NCI-H1048 (cell line): ENCODE measurements at places on chromosomes 6 and 20.

DNA sequence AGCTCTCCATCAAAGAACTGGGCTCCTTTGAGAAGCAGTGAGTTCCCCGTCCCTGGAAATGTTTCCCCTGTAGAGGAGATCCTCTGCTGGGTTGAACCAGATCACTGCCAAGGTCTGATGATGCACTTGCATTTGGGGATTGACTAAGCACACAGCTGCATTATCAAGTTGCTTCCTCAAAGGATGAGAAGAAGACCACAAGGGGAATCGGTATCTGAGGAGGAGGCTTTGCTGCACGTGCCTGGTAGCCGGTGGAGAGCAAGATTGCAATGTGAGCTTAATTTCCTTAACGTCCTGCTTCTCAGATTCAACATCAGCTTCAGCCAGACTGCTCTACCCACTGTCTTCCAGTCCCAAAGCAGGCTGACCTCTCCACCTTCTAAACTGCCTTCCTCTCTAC is 128.8 kb upstream of the STMND1 start:
- no peak for DNase-seq

DNA sequence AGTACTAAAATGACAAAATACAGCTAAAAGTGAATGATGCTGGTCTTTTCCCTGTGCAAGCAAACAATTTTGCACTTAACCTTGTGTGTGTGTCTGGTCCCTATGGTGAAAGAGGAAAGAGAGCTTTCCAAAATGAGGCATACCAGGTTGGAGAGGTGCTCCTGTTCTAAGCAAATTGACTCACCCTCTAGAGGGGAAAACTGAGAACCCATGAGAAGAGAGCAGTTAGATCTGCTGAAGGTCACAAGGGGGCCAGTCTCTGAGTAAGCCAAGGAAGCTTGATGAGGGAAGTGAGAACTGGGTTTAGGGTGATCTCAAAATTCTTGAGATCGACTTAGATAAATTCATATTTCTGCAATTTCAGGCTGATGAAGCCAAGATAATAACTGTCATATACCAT is 157.5 kb upstream of the TBX18 start:
- DNase-seq, result no peak

DNA sequence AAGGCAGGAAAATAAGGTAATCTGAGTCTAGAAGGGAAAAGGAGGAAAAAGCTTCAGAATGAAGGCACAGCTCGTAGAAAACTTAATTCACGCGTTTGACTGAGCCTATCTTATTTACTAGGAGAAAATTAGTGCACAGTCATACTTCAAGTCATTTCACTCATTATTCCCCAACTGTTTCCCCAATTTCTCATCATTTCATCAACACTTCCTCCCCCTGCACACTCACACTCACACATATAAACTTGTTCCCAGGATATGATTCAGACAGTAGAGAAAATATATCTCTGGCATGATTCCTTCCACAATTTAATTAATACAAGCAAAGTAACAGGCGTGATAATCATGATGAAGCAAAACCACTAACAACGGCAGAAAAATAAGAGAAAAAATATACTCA is 94.5 kb upstream of the F13A1 start:
- no peak for DNase-seq

DNA sequence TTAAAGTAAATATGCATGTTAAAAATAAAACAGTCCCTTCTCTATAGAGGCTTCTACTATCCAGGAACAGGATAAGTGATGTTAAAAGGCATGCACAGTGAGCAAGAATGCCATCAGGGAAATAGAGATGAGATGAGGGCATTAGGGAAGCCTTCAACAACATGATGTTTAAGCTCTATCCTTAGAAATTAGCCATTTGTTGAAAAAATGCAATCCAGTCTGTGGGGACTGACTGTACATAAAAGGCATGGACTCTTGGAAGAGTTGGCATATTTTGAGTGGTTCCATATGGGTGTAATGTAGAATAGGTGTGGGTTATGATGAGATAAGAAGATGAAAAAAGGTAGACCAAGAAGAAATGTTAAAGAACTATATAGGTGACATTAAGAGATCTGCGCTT is 5.8 kb downstream of the KIAA0319 start:
- no peak for DNase-seq

GRCh38 chr6:65113581-65113980 is 593.4 kb downstream of the EYS start:
- DNase-seq, result no peak

GRCh38 chr20:63545814-63546213 is 1.7 kb downstream of the SRMS start:
- DNase-seq, result no peak

DNA sequence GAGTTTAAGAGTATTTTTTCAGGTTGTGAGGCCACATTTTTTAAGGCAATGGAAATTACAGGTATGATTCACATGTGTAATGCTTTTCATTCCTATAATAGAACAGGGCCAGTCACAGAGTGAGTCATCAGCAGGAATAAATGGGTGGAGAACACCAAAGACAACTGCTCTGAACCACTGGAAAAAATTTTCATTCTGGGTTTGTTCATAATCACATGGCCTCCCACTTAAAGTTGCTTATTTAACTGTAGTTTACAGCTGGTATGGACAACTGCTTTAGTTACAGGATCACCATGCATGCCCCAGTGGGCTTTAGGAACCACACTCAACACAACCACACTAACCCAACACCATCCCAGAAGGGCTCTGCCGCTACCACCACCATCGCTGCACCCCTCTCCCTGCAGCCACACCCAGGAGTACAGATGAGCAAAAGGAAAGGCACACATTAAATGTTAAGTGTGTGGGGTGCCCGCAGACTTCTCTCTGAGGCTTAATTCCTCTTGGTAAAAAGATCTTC is 107.0 kb upstream of the DST start:
- no peak for DNase-seq

- DNase-seq, result no peak
Observed at GRCh38 chr6:160082627-160083026, 39.0 kb upstream of the SLC22A1 start.

DNA sequence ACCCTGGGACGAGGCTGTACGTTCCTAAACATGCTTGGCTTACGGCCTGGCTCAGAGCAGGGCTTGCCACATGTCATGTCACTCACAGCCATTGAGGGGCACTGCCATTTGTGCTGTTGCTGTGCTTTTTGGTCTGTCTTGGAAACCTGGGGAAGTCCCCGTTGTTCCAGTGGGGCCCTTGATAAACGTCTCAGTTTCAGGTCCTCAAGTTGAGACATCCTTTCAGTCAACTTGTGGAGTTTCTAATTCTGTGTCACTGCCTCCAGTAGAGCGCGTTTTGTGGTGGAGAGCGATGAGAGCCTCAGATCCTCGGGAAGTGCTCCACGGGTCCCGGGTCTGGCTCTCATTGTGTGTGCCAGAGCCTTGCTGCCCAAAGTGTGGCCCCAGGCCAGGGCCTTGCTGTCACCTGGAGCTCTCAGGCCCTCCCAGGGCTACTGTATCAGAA is 43.0 kb upstream of the CCR6 start:
- DNase-seq, result no peak

DNA sequence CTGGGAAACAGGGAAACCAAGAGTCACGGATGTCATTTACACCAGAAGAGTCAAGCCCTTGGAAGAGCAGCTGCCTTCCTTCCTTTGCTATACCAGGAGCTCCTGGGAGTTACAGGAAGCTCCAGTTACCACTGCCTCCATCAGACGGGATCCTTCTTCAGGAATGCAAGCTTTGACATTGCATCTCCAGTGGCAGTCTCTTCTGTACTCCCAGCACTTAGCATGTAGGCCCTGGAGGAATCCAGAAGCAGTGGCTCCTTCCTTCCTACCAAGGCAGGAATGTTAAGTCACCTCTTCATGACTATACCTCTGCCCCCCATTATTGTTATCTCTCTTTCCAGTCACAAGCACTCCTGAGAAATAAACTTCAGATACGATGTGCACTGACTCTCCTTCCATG is 836.0 kb downstream of the MAFB start:
- no peak for DNase-seq

GRCh38 chr20:38343311-38344106 is 2.8 kb upstream of the LBP start:
- no peak for DNase-seq

GRCh38 chr6:69913361-69913760 is 47.0 kb downstream of the COL19A1 start:
- DNase-seq, result no peak

DNA sequence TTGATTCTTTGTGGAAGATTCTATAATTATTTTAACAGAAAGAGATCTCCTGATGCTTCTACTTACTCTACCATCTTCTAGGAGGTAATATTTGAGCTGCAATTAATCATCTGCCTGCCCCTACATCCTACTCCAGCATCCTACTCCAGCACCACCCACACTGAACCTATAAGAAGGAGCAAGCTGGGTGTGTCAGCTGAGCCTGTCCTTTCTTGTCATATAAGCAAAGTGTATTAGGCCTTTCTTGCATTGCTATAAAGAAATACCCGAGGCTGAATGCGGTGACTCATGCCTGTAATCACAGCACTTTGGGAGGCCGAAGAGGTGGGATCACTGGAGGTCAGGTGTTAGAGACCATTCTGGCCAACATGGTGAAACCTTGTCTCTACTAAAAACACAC is 84.2 kb upstream of the ARG1 start:
- no peak for DNase-seq

- DNase-seq, result no peak
Observed at GRCh38 chr6:46051962-46052361, 36.3 kb upstream of the CLIC5 start.

DNA sequence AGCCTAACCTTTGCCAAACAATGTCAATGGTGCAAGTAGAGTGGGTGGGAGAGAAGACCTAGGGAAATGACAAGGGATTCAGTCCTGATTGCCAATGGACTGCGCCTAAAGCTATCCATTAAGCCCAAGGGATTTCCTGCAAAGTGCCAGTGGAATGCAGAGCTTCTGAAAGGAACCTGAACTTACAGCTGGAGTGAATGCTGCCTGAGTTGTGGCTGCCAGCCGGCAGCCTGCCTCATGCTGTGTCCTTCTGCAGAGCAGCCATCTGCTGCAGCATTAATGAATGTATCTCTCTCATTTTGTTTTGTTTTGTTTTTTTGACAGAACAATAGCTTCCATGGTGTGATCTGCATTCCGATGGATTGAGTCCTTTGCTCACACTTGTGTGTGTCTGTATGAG is 44.7 kb downstream of the SLC35F1 start:
- no peak for DNase-seq

- DNase-seq, result no peak
Observed at GRCh38 chr6:74941424-74941823, 264.4 kb downstream of the COL12A1 start.

- no peak for DNase-seq
Observed at GRCh38 chr20:53099856-53100255, 127.7 kb downstream of the TSHZ2 start.

GRCh38 chr20:3785240-3786125 is 1.1 kb downstream of the CENPB start:
- DNase-seq, result no peak

DNA sequence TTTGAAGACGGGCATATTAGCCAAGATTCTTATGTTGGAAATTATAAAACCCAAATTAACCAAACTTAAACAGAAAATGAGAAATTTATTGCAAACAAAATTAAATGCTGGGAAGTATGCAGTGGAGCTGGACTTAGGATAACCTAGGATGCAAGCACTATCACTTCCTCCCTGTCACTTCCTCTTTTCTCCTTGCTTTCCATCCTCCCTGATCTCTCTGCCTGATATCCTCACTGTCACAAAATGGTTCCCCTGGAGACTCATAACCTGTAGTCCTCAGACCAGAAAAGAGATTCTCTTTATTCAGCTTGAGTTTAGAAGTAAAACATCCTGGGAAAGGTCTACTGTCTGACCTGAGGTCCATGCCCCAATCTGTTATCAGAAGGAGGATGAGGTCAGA is 7.4 kb upstream of the KLHL32 start:
- DNase-seq, result no peak

DNA sequence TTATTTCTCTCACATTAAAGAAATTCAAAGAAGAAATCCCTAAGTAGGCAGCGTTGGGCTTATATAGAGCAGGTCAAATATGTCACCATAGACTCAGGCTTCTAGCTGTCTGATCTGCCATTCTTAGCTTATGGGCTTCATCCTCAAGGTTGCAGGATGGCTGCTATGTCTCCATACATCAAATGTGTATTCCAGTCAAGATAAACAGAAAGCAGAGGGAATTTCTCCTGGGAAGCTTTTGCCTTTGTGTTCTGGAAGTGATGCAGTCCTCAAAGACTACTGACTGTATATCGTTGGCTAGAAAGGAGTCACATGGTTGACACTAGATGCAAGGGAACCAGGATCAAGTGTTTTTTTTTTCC is 36.0 kb downstream of the ZNF341 start:
- DNase-seq, result no peak

DNA sequence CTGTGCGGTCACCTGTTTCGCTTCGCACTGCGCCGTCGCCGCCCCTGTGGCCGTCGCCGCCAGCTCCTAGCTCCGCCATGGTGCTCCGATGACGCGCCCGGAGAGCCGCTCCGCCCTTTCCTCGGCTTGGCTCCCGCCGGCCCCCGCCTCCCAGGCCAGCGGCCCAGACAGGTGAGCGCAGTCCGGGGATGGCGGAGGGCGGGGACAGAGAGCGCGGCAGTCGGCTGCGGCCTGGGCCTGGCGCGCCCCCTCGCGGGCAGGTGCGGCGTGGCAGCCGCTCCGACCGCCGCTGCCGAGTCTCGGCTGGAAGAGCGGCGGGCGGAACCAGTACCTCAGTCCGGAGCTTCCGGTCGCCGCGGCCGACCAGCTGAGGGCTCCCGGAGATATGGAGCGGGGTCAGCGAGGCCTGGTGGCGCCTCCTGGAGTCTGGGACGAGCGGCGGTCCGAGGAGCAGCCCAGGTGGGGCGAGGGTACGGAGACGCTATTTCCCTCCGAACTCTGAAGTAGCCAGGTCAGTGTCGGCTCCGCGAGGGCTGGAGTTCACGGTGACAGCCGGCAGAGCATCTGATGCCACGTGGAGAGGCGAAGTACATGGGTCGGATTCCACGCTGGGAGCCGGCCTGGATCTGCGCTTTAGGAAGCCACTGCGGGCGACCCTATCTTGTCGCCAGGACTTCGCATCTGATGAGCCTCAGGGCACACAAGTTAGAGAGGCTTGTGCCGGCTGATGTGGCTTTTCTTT is at the start of gene MAP7:
Gene MAP7, minus strand, starts transcription at position 93 of the 742 bp plus-strand sequence. Its CDS starts 14 bp downstream, at position 79.
- DNase-seq, result peak; percentile 60

DNA sequence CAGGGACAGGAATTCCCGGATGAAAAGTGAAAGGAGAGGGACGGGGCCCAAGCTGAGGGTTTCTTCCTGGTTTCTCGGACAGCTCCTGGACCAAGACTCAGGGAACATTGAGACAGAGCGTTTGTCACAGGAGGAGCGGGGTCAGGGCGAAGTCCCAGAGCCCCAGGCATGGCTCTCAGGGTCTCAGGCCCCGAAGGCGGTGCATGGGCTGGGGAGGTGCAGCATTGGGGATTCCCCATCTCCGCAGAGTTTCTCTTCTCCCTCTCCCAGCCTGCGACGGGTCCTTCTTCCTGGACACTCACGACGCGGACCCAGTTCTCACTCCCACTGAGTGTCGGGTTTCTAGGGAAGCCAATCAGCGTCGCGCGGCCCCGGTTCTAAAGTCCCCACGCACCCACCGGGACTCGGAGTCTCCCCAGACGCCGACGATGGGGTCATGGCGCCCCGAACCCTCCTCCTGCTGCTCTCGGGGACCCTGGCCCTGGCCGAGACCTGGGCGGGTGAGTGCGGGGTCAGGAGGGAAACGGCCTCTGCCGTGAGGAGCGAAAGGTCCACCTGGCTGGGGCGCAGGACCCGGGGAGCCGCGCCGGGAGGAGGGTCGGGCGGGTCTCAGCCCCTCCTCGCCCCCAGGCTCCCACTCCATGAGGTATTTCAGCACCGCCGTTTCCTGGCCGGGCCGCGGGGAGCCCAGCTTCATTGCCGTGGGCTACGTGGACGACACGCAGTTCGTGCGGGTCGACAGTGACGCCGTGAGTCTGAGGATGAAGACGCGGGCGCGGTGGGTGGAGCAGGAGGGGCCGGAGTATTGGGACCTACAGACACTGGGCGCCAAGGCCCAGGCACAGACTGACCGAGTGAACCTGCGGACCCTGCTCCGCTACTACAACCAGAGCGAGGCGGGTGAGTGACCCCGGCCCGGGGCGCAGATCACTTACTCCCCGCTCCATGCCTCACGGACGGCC is 54.6 kb upstream of the POLR1H start:
- DNase-seq, result no peak
